ENCODE measurements at places on chromosomes 3 and 15. TPM values are rescaled to one million over a fixed set of nuclear protein-coding genes. Genes with fewer than 3 reads are reported as not detected.

GRAMD2A gene
- not detected for polyA plus RNA-seq

GRK7 gene
- polyA plus RNA-seq = 0.08 TPM

NPHP3 gene
- polyA plus RNA-seq = 7.6 TPM

AADACL2 gene
- not detected for polyA plus RNA-seq

ZIC4 gene
- polyA plus RNA-seq = not detected

DNA sequence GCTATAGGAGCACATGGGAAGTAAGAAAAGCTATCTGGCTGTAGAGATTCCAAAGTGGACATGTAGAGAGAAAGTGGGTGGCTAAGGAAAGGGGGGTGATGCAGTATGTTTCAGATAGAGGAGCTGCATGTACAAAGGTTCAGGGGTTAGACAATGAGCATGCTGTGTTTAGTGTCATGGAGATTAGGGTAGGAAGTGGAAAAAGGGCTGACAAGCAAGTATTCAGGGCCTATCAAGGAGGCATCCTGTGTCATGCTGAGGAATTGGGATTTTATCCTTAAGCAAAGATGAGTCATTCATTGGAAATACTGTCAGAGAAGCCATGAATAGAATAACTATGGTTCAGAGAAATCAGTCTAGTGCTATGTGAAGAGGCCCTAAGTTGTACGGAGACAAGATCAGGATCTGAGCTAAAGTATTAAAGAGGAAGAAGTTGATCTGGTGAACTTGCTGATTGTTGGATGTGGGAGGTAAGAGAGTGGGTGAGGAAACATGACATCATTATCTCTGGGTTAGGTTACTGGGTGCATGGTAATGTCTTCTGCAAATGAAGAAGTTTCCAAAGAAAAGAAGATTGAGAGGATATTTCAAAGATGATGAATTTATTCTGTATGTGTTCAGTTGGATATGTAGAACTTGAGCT, 176.7 kb upstream of the GOLIM4 start:
- DNase-seq = no peak

DNA sequence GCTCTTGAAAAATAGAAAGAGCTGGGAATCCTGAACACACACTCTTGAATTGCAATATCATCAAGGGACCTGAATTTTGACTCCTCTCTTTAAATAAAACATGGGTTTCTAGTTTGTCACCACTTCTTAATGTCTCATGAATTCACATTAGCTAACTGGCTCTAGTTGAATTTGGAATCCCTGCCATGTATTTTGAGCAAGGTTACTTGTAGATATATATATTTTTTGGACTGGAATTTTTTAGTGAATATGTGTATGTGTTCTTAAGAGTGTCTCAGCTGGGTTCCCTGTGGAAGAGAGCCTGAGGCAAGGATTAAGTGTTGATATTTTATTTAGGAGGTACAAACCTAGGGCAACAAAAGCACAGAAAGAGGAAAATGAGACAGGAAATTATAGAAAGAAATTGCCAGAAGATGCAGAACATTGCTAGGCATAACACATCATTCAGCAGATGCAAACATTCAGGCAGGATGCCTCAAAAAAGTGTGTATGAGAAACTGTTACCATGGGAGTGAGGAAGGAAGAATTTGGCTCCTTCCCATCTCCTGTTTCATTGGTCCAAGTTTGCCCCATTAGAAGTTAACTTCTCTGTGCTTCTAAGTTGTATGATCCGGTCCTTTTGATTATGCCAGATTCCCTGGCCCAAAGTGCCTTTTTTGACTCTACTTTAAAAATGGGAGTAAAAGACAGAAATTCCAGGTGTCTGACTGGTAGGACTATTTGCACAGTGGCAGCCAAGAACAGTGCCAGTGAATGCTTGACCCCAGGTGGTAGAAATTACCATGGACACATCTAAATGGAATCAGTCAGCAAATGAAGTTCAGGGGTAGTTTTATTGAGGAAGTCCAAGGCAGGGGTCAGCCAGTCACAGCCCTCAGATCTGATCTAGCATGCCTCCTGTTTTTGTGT, 253.7 kb upstream of the TGFBR2 start:
- DNase-seq = no peak

DNA sequence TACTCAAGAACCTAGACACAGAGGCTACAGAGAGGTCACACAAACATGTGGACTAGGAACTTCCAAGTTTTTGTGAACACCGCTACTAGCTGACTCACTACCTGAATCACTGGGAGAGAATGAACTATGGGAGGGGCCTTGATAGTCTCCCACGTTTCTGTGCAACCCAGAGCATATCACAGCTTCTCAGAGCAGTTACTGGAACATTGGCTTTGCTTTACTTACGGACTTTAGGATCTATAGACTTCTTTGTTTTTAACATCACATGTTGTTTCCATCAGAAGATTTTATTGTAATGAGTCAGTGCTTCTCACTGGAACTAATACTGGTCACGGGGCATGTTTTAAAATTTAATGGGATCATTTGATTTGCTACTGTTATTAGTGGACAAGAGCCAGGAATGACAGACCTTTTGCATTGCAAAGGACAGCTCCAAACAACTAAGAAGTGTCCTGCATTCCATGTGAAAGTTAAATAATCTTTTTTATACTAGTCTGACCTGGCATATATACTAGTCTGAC, 35.6 kb downstream of the RTP4 start:
- DNase-seq = no peak

DNA sequence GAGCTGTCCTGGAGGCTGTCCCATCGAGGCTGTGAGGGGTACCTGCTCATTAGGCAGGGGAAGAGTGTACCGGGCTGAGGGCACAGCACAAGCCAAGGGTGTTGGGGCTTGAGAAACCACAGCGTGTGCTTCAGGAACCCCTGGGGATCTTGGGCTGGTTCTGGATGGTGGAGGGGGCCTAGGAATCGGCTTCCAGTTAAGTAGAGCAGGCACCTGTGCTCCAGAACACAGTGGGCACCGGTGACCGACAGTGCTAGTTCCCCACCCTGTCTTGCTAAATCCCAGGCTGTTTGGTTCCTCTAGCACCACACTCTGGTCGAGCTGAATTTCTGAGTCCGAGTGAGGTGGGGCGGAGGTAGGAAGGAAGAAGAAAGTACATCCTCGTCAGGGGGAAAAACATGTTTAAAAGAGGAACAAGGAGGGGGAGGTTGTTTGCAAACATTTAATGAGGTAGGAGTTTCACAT, 29.1 kb downstream of the SLC6A6 start:
- DNase-seq = peak; percentile 56

- no peak for DNase-seq
These were observed 777 bp downstream of the LOXL1 start for GRCh38 chr15:73927003-73927475.

- DNase-seq = no peak
These were observed 55.9 kb upstream of the C3orf80 start for GRCh38 chr3:160169139-160169976.

DNA sequence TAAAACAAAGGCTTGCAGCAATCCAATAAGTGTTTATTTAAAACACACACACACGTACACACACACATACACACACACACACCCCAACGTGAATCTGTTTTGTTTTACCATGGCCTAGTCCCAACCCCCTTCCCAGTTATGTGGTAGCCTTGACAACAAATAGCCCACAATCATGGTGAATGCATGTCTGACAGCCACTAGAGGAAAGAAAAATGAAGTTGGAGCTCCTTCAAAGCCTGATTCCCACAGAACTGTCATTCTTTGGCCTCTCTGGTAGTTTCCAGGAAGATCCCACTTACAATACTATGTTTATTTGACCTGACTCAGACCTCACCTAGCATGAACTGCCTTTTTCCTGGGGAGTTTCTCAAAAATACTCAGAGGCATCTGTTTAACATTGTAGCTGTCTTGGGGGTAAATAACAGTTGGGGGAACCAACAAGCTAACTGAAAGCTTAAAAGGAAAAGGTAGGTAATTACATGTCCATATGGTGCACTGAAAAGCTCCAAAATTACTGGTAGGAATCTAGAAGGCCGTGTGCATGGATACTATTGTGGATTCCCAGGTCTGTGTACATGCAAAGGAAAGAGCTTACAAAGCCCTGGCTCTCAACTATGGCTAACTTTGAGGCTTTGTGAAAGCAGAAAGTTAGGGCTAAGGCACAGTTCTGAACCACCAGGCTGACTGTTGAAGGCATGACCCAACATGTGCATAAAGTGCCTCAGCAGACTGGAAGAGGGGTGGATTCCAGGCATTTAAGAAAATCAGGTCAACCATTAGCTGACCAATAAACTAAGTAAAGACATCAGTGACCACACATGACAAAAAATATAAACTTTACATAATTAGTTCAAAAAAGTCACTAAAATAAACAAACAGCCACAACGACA, 65.3 kb downstream of the FAIM start:
- DNase-seq = no peak

DNA sequence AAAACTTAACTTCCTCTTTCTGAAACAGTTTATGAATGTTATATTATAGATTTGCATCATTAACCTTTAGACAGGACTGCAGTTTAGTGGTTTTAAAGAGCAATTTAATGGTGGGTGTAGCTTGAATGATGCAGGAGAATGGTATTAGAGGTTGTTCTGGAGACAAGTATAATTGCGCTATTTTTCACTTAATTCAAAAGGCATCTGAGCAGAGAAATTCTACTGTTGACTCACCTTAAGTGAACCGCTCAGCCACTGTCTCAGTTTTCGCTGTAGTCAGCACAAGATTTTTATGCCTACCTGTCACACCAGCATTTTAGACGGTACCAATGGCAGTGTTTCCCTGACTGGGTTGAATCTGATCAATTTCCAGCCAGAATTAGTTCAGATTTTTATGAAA, 348.8 kb upstream of the DCBLD2 start:
- no peak for DNase-seq

- DNase-seq = no peak
These were observed 327.3 kb upstream of the TLE3 start for GRCh38 chr15:70424937-70425411.

- no peak for DNase-seq
These were observed 35.2 kb upstream of the FGD5 start for GRCh38 chr3:14783480-14784086.

- no peak for DNase-seq
These were observed 461.4 kb downstream of the DIPK2A start for GRCh38 chr3:144433006-144433405.

DNA sequence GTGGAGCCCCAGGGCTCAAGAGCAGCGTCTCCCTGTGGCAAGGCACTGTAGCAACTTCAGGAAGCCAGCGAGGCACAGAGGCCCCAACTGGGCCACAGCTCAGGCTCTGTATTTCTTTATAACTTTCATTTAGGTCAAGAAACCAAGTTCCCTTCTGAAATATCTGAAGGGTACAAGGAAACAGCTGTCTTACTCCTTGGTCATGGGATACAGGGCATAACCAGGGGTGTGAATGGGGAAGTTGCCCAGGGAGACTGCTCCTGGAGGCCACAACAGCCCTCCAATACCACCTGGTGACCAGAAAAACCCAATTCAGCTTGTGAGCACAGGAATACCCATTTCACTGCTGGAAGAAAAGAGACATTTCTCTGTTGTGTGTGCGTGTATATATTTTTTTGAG, 13.3 kb upstream of the SPTBN5 start:
- DNase-seq = no peak

DNA sequence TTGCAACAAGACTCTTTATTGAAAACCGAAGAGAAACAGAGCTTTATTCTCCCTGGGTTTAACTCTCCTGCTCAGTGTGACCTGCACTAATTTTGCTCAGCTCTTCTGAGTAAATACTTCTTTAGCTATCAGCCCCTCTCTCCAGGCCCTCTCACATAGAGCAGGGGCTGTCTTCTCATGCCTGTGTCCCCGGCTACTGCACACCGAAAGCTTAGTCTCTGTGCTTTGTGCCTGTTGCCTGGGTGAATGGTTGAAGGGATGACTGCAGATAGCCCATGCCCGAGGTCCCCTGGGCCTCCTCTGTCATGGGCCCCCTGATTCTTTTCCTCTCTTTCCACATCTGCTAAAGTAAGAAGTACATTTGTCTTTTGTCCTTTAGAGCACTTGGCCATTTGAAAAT, 195.9 kb downstream of the GABRG3 start:
- no peak for DNase-seq

DNA sequence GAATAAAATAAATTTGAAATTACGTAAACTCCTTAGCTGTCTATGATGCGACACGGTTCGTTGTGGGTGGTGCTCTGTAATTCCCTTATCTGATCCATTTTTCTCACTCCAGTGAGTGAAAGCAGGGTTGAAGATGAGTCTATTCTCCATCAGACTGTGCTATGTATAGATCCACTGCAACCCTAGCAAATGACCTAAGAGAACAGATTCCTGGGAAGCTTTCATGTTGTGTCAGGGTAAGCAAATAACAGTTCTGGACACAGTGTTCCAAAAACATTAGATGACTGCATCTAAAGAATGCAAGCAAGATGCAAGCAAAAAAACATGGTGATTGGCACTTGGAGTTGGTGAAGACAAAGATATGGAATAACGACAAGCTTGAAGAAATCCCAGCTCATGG, 239.3 kb downstream of the SLC9A9 start:
- DNase-seq = no peak

DNA sequence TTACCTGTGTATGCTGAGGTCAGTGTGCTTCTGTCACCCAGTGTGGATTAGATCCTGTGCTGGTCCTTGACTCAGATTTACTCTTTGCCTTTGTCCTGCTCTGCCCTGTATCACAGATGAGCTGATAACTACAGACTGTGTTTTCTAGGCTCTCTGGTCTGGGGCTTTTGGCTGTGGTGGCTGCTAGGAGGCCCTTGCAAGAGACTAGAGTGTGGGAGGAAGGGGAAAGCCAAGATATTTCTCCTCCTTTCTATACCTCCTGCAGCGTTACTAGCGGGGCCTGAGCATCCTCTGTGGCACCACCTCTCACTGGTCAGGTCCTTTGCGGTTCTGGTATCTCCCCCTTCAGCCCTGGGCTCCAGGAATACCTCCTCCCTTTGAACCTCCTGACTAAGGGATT, 282.3 kb upstream of the TBC1D5 start:
- no peak for DNase-seq

DNA sequence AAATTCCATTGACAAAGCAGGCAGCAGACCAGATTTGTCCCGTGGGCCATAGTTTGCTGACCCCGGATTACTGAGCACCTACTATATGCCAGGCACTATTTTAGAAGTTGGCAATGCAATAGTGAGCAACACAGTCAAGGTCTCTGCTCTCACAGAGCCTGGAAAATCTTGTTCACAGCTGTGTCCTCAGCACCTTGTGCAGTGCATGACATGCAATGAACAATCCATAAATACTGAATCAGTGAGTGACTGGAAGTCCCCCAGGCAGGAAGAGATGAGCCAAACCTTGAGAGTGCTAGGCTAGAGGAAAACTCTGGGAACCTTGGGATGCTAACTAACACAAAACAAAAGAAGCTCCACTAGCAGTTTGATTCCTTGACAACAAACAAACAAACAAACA, 14.4 kb downstream of the TM4SF1 start:
- DNase-seq = no peak

GRCh38 chr15:91857772-91858171, 4.3 kb downstream of the SLCO3A1 start:
- no peak for DNase-seq

Measured in K562 (cell line).